GM23248 (cell line): ENCODE measurements at places on chromosomes 4 and X.

- DNase-seq: no peak
Measured at GRCh38 chrX:119759248-119759766, 919 bp downstream of the SOWAHD start.

DNA sequence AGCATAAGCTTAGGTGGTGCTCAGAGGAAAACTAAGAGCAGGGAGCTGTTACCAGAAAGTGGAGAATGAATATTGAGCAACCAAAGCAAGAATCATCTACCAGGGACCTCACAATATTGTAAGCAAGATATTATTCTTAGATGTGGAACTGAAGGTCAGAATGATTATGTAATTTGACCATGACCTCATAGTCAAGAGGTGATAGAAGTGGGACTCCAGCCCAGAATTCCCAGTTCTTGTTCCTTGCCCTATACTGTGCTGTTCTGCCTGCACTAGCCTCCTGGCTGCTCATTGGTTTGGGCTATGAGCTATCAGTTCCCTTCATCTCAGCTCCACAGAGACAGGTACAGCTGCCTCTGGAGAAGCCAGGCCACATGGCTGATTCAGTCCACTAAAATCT, 229.4 kb downstream of the LDB2 start:
- peak; percentile 25 for DNase-seq

DNA sequence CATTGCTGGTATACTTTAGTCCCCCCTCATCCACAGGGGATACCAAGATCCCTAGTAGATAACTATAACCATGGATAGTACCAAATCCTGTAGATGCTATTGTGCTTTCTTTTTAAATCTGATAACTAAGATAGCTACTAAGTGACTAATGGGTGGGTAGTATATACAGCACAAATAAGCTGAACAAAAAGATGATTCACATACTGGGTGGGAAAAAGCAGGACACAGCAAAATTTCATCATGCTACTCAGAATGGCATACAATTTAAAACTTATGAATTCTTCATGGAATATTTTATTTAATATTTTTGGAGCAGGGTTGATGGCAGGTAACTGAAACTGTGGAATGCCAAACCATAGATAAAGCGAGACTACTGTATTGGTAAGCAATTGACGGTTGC, 161.6 kb downstream of the IL15 start:
- peak; percentile 58 for DNase-seq

- no peak for DNase-seq
Measured at GRCh38 chrX:115559672-115560071, 1.3 kb upstream of the PLS3 start.

- DNase-seq: no peak
Measured at GRCh38 chr4:85979276-85979675, 380.6 kb downstream of the MAPK10 start.

DNA sequence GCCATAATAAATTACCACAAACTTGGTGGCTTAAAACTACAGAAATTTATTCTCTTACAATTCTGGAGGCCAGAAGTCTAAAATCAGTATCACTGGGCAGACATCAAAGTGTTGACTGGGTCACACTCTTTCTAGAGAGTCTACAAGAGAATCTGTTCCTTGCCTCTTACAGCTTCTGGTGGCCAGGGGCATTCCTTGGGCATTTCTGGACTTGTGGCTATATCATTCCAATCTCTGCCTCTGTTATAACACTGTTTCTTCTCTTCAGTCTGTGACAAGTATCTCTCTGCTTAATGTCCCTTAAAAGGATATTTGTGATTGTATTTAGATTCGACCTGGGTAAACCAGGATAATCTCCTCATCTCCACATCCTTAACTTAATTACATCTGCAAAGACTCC, 207.3 kb upstream of the DCAF8L1 start:
- no peak for DNase-seq

- no peak for DNase-seq
Measured at GRCh38 chr4:8102831-8103230, 55.8 kb downstream of the ABLIM2 start.

- DNase-seq: peak; percentile 45
Measured at GRCh38 chr4:113759696-113760093, 1.8 kb downstream of the CAMK2D start.

DNA sequence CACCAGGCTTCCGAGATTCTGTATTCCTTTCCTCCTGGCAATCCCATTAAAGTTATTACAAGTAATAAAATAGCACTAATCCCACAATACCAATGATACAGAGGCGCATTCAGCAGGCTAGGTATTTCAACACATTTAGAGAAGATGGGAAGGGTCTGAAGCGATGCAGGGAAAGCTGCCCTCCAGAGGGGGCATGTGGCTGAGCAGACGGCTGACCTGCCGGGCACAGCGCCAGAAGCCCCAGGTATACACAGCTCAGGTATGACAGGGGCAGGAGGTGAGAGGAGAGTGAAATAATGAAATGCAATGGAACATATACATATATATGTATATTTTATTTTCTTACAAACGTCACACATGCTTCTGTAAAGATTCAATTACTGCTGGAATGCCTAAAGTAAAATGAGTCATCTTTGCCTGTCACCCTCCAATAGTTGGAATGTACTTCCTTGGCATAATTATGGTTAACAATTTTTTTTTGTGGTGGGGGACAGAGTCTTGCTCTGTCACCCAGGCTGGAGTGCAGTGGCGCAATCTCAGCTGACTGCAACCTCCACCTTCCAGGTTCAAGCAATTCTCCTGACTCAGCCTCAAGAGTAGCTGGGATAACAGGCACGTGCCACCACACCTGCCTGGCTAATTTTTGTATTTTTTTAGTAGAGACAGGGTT, 21.3 kb upstream of the CDKN2AIP start:
- peak; percentile 64 for DNase-seq

GRCh38 chr4:182760551-182761043, 156.6 kb downstream of the DCTD start:
- no peak for DNase-seq

DNA sequence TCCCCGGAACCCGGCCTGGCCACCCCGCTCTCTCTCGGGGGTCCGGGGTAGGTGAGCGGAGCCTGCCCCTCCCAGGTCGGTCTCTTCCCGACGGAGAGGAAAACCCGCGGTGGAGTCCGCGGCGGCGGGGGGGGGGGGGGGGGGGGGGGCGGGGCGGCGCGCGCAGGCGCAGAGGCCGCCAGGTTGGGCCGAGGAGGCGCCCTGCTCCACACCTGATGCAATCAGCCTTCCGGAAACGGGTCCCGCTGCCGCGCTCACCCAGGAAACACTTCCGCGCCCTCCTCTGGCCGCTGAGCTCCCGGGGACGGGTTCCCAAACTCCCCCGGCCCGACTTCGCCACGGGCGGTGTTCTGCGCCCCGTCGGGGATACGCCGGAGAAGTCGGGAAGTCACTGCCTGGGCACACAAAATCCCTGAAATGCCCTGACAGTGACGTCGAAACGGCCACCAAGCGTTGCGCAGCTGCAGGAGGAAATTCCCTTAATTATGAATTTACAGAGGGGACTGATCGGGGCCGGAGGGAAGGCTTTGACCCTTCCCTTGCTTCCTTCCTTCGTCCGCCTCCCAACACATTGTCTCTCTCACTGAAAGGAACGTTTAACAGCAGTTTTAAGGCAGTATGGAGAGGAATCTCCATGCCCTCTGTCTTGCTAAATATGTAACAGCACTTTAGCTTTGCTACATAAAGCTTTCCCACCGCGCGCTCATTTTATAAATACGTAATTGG, 2.1 kb upstream of the APBB2 start:
- DNase-seq: peak; percentile 85

GRCh38 chr4:48667148-48667547, 112.9 kb downstream of the FRYL start:
- no peak for DNase-seq

- no peak for DNase-seq
Measured at GRCh38 chr4:172573899-172574298, 594.7 kb upstream of the GALNT7 start.

DNA sequence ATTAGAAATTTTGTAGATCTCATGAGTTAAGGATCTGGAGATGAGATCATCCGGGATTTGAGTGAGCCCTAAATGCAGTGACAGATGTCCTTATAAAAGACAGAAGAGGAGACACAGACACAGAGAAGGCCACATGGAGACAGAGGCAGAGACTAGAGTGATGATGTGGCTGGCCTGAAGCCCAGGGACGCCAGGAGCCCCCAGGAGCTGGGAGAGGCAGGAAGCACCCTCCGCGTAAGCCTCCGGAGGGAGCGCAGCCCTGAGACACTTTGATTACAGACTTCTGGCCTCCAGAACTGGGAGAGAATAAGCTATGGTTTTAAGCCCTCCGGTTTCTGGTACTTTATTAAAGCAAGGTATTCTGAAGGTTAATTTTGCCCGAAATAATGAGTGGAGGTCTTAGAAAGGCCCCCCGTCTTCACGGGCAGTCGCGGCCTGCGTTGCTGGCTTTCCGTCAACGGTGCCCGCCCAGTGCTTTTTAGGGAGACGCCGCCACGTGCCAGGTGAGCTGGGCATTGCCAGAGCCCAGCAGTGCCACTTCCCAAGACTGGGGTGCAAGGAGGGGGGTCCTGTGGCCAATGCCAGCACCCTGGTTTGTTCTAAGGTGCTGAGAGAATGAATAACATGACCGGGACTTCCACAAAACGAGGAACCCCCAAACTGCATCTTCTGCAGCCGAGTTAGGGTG, 8.1 kb downstream of the DHRSX start:
- DNase-seq: no peak

DNA sequence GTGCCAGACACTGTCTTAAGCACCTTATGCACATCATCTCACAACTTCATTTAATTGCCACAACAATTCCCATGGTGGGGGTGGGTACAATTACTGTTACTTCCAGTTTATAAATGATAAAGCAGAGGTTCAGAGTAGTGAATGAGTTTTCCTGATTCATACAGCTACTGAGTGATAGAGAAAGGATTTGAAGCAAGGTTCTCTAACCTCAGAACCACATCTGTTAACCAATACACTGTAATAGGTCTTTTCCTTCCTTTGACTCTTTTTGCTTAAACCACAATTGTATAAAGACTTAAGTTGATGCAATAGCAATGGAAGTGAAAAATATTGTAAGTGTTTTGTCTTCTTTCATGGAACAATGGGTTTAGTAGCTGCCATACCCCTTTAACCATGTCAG, 43.5 kb upstream of the PAK3 start:
- no peak for DNase-seq

DNA sequence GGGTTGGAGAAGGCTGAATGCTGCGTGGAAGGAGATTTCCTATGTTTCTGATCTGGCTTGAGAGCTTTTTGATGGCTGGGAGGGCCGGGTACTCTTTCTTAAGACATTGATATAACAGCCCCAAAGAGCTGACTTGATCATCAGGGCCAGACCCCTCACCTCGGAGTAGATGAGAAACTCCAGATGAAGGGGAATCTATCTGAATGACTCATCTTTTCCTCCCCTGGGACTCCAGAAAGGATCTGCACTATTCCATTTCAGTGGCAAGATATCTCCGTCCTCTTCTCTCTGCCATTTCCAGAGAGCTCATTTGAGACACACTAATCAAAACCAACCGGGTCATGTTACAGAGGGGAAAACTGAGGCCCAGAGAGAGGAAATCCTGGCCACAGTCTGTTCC, 92.9 kb upstream of the MSX1 start:
- DNase-seq: no peak

DNA sequence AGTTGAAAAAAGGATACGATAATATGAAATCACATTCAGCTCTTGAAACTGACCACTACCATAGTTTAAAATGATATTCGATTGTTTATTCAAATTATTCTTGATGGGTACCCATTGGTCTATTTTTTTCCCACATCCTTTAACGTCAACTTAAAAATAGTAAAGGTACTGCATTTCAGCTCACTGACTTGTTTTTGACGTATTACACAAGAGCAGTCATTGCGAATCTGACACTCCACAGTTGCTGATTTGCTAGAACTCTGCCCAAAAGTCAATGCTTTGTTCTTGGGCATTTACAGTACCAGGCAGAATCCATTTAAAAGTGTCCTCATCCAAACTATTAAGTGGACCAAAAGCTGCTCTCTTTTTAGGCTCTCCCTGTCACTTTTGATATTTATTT, 1.2 kb upstream of the PDS5A start:
- no peak for DNase-seq

GRCh38 chrX:40468033-40468846, 112.5 kb upstream of the ATP6AP2 start:
- DNase-seq: peak; percentile 45

DNA sequence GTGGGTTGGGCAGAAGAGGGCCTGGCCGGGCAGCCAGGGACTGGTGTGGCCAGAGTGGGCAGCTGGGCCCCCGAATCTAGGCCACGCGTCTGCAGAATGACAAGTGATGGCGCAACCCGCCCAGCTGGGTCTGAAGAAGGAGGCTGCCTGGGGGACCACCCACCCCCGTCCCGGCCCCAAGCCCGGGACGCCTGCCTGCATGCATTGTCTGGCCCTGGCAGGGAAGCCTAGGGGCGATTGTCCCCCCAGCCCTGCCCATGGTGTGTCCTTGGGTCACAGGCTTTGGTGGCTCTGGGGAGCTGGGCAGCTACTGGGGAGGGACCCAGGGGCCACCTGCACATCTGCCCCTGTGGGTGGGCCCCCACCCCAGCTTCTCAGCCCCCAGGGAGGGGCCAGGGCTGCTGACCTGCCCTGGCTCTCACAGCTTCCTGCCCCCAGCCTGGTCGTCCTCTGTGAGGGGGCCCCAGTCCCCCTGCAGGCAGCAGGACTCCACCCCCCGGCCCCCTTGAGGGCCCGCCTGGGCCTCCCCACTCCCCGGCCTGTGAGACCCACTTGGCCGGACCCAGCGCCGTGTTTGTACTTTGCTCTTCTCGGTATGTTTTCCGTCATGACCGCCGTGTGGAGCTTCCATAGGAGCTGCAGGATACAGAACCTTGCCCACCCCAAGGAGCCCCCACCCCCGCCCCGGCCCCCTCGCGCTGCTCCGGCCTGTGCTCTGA, 4.9 kb downstream of the FGFR3 start:
- DNase-seq: no peak

DNA sequence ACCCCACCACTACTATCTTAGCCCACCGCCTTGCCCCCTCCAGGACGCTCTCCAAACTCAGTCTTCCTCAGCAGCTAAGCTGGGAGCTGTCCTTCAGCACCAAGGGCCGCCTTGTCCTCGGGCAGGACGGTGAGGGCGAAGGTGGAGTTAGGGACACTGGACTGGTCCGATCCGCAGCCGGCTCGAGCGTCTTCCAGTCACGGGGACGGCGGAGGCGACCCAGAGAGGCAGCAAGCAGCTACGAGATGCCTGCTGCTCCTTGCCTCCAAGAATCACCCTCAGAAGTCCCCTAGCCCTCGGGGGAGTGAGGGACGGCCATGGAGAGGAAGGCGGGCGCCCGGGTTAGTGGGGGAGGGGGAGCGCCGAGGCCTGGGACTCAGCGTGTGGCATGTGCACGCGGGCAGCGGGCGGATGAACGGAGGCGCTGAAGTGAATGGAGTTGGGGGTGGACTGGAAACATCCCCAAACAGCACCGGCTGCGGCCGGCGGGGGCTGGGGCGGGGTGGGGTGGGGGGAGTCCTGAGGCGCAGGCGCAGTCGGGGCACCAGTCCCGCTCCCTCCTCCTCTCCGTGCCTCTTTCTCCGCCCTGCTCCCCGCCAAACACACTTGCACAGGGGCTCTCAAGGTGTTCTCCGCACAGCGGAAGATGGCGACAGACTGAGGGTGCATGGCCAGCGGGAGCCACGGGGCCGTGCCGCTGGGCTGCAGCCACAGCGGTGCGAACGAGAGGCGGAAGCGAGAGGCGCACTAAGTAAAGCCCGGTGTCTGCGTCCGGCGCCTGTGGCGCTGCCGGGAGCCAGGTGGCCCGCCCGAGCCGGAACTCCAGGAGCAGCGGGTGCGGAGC, at the start of gene NALF2:
TSS of gene NALF2 (plus strand) at position 545 of the 844 bp plus-strand sequence. CDS start 957 bp downstream, outside the sequence.
- DNase-seq: peak; percentile 60

- peak; percentile 76 for DNase-seq
Measured at GRCh38 chr4:186144946-186145569, 40.6 kb downstream of the FAM149A start.
